ENCODE measurements at places on chromosomes 4 and X.

GRCh38 chr4:176482972-176483371, 163.2 kb downstream of the SPCS3 start:
- no peak for DNase-seq

DNA sequence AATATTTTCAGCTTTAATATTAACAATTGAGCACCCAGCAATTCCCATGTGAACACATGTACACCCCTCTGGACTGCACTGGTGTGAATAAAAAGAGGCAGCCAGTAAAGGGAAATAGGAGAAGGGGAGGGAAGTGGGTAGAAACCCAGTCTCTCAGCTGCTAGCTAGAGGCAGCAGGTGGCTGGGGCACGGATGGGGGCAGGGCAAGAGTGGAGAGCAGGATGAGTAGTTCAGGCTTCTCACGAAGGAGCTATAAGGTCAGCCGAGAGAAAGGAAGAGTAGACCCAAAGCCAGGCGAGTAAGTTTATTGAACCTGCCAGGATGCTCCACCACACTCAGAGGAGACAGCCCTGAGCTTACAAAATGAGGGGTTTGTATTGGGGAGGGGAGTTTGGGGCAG, 184.8 kb upstream of the MTMR8 start:
- no peak for DNase-seq

GRCh38 chrX:133189195-133189594, 29.0 kb downstream of the TFDP3 start:
- no peak for DNase-seq

GRCh38 chr4:38237139-38237538, 276.9 kb downstream of the PTTG2 start:
- DNase-seq = no peak

All from stimulated activated CD8-positive, alpha-beta memory T cell treated with anti-CD3 and anti-CD28 coated beads, Interleukin-7, amount 100 ng/mL, for 48 hours (primary cell).